ENCODE measurements at places on chromosomes 5 and 9. TPM values are rescaled to one million over a fixed set of nuclear protein-coding genes. Genes with fewer than 3 reads are reported as not detected.

FAXDC2 gene
- 9.4 TPM for total RNA-seq

ZNF354C gene
- total RNA-seq = 34.0 TPM

ZBED3 gene
- total RNA-seq = 3.7 TPM

MSMP gene
- total RNA-seq = not detected

RAD23B gene
- total RNA-seq = 81.3 TPM

FBP2 gene
- total RNA-seq = not detected

NR5A1 gene
- not detected for total RNA-seq

SPOCK1 gene
- 40.5 TPM for total RNA-seq

- no peak for DNase-seq
Observed at GRCh38 chr5:9642621-9643020, 12.5 kb upstream of the TAS2R1 start.

DNA sequence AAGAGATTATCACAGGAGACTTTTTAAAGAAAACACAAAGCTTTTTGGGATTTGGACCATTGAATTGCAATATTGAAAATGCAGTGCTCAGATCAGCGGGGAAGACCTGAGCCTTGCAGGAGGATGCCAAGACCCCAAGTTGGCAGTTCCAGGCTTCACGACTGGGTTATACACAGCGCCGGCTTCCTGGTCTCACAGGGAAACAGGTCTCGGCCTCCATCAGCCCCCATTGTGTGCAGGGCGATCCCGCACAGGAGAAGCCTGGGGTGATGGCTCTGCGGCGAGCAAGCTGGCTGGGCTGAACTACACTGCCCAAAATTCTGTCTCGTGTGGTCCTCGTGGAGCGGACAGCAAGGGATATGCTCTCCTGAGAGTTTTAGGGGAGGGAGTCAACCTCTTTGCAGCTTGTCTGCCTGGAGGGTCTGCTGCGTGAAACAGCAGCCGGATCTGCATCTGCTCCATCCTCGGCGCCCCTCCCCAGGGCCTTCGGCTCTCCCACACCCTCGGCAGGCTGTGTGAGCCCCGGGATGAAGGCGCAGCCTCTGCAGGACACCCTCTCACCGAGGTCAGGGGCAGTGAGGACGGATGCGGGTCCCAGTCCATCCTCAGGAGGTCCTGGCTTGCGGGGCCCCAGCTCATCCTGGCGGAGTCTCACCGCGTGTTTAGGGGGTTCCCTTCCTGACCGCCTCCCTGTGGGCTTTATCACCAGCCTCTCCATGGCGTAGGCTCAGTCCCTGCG, 60.6 kb downstream of the NSUN2 start:
- DNase-seq = no peak

DNA sequence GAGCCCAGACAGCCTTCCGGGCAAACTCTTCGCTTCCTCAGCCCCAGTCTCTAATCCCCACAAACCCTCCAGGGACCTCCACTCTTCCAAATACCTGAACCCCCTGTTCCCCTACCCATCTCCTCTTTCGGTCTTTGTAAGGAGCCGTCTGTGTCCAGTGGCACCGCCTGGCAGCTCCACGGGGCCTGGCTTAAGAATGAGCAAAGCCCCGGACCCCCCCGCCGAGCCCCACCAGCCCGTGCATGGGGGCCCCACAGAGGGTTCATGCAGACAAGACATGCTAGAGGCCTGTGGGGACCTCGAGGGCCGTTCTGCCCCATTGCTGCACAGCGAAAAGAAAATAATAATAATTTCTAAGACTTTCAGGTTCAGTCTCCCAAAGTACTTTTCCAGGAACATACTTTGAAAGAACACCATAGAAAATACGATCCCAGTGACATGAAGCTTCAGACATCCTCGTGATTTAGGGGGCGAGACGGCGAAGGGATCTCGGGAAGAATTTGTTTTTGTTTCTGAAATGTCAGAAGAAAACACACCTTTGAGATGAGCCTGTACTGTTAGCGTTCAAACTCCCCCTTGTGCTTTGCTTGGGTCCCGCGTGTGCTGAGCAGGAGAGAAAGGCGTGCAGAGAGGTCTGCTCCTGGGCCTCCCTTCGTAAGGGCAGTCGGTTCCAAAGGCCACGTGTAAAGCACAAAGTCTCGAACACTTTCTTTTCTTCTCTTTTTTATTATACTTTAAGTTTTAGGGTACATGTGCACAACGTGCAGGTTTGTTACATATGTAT, 49.2 kb downstream of the IRX2 start:
- no peak for DNase-seq

- DNase-seq = no peak
Observed at GRCh38 chr5:100448111-100448528, 87.1 kb upstream of the FAM174A start.

DNA sequence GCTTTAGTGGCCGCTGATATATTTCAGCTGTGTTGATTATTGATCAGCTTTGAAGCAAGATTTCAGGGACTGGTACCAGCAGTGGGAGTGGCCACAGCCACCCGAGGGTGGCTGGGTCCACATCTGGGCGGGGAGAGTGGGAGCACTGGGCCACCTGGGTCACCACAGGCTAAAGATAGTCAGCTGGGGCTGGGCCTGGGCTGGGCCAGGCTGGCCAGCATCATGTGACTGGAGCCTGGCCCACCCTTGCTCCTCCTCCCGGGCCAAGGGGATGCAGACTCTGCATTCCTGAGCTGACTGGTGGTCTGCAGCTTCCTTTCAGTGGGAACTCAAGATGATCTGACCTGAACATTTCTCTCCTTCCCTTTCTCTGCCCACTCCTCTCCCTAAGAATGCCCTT, 27.1 kb downstream of the LARP1 start:
- DNase-seq = no peak

DNA sequence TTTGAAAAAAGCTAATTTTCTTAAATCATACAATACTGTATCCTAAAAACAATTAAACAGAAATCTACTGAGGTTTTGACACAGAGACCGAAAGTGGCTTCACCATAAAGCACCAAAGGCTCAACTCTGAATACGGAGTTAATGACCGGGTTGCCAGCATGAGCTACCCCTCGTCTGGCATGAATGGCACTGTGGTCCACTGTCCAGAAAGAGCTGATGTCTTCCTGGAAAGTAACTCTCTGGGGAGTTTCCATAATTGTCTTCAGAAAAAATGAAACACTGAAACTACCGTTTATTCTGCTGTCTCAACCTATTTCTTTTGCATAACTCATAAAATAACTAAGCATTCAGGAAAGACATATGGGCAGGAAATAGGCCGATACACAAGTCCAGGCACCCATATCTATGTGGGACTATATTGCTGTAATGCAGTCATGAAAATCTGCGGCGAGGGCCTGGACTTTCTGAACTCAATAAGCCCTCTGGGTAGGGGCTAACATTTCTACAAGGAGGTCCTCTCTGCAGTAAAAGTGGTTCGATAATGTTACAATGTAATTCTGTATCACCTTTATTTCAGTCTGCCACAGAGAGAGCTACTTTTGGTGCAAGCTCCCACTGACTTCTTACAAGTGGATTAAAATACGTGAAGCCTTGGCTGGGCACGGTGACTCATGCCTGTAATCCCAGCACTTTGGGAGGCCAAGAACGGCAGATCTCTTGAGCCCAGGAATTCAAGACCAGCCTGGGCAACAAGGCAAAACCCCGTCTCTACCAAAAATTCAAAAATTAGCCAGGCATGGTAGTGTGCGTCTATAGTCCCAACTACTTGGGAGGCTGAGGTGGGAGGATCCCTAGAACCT, 52.4 kb downstream of the ANKH start:
- no peak for DNase-seq

DNA sequence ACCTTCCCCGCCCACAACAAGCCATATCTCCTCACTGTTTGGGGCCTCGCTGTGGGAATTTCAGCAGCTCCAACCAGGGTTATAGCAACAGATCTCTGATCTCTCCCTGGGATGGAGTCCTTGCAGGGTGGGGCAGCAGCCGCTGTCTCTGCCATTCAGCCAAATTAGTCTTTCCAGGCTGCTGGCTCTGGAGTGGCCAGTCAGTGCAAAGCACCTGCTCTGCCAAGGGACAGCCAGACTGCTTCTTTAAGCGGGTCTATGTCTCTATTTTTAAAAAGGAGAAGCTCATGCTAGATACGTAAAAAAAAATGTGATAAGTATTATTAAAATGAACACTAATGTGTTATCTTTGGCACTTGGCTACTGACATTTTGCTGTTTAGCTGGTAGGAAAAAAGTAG, 380.2 kb downstream of the CDH10 start:
- DNase-seq = no peak

DNA sequence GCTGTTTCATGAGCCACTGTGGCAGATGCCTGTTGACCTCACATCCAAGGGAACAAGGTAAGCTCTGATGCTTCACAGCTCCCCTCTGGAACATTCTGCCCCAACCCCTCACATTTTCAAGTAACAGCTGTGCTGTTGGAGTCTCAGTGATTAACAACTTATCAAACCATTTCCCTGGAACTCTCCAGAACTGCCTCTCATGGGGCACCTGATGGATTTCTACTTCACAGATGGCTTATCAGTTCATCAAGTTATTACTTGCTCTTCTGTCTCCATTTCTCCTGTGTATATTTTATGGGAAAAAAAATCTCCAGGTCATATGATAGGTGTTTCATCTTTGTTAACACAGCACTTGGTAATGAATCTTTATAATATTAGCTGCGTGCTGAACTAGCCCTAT, 322.4 kb downstream of the MAN2A1 start:
- no peak for DNase-seq

GRCh38 chr5:136016945-136017530, 11.8 kb upstream of the TGFBI start:
- no peak for DNase-seq

- DNase-seq = peak; percentile 64
Observed at GRCh38 chr5:150781706-150782614, 3.4 kb downstream of the SMIM3 start.

DNA sequence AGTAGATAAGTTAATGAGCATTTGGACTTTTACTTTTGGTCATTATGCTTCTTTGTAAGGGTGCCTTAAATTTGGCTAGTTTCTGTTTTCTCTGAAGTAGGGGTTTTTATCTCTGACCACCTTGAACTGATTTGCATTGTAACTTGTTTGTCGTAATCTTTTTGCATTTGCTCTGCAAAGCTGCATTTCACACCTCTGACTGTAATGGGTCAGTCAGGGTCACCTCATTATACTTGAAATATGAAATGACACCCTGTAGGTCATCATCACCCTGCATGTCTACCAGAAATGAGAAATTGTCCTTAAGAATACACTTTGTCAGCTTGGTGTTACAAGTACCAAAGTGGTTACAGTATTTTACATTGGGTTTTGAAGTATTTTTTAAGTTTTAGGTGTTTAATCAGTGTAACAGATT, 74.0 kb downstream of the KCNN2 start:
- no peak for DNase-seq

- DNase-seq = no peak
Observed at GRCh38 chr9:16652582-16652981, 217.9 kb downstream of the BNC2 start.

DNA sequence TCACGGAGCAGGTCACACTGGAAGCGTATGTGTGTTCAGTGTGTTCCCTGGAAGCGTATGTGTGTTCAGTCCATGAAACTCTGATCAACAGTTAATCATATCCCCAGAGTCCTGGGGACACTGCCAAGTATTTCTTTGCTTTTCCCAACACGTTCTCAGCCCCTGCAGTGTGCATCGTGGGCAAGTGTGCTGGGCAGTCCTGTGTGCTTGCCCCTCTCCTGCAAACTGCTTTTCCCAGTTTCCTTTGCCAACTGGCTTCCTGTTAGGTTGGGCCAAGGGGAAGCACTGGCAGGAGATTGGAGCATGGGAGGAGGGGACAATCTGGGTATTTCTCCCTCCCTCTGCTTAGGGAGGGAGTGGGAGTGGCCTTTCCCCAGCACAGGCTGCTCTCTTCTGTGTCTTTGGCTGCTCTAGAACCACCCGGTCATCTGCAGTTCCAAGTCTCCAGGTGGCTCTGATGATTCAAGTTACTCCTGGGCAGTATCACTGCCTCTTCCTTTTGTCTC, 36.8 kb upstream of the NEK6 start:
- no peak for DNase-seq

Data from cerebellum (tissue), 4 donors.